ENCODE measurements at places on chromosomes 11 and 22.

- peak; percentile 56 for DNase-seq
Observed at GRCh38 chr11:72179804-72180396, 12.0 kb upstream of the FOLR1 start.

- DNase-seq, result no peak
Observed at GRCh38 chr22:46380069-46380468, 44.6 kb downstream of the TRMU start.

DNA sequence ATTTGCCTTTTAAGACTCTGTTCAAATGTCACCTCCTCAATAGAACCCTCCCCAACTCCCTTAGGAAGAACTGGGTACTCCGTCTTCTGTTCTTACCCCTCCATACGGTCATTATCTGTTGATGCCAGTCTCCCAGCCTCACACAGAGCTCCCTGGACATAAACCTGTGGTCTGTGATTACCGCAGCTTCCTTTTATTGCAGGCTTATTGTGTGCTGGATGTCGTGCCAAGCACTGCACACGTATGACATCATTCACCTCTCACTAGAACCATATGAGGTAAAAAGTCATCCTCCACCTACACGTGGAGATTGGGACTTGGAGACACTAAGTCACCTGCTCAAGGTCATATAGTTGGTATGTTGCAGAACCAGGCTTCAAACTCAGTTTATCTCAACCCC, 15.3 kb downstream of the PTPN5 start:
- no peak for DNase-seq

DNA sequence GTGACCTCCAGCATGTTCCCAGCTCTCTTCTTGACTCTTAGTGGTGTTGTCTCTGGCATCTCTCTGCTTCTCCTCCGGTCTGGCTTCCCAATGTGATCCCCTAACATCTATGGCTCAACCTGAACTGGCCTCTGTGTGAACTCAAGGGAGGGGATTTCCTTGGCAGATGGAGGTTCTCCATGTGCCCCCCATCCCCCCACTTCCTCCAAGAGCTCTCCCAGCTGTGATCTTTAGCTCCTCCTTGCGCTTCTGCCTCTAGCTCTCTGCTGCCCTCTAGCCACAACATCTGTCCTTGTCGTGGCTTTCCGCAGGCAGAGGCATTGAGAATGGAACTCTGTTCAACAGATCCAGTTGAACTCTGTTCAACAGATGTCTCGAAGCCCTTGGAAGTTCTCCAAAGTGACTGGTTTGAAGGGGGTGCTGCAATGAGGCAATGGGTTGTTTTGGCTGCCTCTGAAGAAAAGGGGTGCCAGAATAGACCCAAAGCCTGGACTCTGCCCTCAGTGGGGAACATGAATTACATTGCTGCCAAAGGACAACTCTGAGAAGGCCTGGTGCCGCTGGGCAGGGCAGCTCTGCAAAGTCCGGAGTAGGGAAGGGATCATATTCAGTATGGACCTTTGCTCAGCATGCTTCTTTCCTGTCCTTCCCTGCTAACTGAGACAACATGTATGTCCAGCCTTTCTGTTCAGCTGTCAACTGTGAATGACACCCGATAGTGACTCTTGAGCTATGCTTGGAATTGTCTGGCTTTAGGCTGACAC, 61.9 kb downstream of the ADM start:
- peak; percentile 91 for DNase-seq

DNA sequence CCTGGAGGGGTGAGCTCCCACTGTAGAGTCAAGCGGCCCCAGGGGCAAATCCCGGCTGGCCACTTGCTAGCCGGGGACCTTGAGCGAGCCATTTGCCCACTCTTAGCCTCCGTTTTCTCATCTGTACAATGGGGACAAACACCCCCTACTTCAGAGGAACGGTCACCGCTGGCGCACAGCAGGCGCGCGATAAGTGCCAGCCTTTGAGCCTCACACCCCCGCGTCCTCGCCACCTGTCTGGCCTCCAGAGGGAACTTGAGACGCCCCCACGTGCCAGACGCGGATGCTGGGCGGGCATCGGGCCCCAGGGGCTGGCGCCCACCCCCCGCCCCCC, 72.6 kb upstream of the TCF20 start:
- DNase-seq, result no peak

GRCh38 chr11:17786824-17787525, 52.4 kb downstream of the KCNC1 start:
- peak; percentile 94 for DNase-seq

GRCh38 chr11:490186-490929, 16.7 kb downstream of the RNH1 start:
- no peak for DNase-seq

DNA sequence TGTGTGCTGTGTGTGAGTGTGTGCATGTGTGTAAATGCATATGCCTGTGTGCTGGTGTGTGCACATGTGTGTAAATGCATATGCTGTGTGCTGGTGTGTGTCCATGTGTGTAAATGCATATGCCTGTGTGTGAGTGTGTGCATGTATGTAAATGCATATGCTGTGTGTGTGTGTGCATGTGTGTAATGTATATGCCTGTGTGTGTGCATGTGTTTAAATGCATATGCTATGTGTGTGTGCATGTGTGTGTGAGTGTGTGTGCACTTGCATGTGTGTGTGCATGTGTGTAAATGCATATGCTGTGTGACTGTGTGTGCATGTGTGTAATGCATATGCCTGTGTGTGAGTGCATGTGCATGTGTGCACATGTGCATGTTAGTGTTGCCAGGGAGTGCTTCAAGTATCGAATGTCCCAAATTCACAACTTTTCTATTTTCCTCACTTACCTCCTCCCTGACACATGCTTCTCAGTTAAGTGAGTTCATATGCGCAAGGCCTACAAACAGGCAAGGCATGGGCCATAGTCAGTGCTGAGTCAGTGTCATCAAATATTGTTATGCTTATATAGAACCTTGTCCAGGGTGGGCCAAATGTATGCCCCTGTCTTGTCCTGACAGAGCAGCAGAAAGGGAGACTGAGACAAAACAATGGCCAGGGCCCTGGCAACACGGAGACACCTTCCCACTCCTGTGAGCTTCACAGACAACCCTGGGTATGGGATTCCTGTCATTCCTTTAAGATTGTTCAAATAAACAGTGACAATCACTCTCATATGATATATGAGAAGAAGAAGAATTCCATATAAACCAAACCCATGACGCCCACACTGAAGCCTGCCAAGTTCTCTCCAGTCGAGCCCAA, 38.6 kb downstream of the GGTLC2 start:
- peak; percentile 14 for DNase-seq

GRCh38 chr11:77377734-77378133, 76.2 kb upstream of the GDPD4 start:
- peak; percentile 67 for DNase-seq

GRCh38 chr11:115990004-115990447, 485.8 kb upstream of the CADM1 start:
- no peak for DNase-seq

DNA sequence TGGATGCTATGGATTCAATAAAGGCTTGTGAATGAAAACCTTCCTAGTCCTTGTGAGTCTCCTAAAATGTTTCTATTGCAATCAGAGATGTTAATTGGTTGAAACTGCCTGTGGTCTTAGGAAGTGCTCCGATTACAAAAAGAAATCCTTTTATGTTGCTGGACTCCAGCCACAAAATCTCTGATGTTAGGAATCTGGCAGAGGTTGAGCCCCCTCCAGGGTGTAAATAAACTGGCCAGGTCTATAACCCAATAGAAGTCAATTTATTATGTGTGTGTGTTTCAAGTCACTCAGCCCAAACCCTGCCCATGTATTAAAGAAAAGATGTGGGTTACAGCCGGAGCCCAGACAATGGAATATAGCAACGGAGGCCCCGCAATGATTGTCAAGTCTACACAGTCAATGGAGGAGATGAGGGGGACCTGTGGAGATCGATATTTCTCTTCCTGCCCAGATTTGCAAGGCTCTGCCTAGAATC, 218.1 kb upstream of the SORL1-AS1 start:
- no peak for DNase-seq

DNA sequence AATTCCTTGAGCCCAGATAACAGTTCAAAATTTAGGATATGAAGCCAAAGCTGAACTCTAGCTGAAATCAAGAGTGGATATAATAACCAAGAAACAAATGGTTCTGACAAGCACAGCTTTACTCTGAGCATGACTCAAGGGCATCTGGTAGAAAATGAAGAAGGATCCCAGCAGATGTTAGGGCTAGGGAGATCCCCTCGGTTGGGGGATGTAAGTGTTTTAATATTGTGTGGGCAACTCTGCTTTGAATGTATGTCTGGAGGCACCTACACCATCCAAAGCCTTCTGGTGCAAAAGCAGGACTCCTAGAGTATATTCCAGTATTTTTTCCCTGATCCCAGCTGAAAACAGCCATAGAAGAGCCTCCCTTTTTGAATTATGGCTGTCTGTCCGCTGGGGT, 61.7 kb downstream of the FLI1 start:
- DNase-seq, result no peak

DNA sequence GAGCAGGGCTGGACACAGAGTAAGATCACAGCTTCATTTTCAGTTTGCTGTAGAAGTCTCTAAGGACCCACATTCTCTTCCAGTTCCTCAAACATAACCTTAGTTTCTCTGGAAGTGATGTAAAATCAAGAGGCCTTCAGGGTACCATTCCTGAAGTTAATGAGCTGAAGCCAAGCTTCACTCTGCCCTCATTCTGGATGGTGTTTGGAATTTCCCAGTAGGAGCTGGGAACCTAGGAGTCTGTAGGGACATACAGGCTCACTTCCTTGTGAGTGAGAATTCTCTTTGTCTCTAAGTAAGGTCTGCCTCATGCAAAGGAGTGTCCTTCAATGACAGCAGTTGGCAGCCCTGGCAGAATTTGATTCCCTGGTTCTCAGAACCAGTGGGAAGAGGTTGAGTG, 142.4 kb upstream of the NARS2 start:
- DNase-seq, result no peak

DNA sequence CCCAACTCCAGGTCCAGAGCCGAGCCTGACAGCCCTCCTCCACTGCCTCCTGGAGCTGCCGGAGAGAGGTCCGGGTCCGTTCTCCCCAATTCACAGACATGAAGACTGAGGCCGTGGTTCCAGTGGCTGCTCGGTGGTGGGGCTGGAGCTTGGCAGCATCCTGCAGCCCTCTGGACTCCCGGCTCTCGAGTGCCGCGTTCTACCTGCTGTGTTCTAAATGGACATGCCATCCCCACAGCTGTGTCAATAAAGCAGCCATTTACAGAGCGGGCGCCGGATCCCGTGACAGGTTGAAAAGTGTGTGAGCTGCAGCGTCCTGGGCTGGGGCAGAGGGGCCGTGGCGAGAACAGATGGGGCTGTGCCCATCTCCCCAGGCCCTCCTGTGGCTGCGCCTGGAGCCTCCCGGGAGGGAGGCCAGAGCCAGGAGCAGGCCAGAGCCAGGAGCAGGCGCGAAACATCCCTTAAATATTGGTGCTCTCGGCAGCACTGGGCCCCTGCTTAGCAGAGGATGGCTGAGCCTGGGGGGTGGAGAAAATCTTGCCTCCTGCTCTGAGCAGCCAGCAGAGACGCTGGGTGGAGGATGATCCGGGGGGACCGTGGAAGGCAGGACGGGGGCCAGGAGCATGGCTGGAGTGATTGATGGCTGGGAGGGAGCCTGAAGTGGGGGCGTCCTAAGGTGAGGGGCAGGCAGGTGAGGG, 46.2 kb downstream of the FLRT1 start:
- DNase-seq, result no peak

DNA sequence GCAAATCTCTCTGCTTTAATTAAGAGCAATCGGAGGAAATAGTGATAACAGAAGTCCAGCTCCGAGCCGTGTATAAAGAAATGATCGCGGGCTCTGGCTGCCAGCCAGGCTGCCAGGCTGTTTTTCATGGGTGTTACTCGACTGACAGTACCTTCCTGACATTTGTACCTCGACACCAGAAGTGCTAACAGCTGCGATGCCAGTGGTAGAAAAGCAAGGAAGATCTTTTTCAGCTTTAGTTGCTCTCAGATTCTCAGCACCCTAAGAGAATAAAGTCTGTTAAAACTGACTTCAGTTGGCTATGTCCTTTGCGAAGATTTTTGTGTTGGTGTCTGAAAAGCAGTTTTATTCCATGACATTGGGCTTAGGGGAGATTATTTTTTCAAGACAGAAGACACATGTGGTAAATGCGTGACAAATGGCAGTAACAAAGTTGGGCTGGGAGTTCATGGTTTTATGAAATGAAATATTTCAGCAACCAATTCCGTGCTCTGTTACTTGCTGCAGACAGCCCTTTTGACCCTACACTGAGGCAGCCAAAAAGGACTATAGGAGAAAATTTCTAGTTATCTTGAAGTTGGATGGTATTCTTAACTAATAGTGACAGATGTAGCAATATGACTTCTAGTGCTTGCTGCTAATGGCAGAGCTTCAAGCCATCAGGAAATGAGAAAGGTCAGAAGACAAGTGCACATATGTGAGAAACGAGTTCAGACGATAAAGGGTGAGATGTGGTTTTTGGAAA, 296.2 kb downstream of the CNTN5 start:
- DNase-seq, result no peak

DNA sequence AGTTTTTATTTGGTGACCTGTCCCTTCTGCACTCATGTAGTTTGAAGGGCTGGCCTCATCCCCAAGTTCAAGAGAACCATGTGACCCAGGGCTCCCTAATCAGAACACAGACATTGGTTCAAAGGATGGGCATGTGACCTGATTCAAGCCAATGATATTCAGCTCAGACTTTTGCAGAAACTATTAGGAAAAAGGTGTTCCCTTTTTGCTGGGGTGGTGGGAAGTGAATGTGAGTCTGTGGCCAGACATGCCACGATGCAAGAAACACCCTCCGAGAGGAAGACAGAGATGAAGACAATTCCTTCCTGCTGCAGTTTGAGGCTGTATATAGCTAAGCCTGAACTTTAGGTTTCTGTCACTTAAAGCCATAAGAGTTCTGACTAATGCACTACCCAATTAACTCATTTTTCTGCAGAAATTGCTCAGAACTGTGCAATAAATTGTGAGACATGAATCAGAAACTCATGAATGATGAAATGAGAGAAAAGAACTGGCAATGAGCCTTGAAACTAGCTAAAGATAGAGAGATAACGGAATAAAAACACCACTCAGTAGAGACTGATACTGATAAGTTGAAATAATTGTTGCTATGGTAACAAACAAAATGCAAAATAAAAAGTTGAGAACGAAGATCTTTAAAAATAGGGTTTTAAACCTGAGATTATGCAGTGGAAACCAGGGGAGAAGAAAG, 9.2 kb upstream of the MAPK1 start:
- DNase-seq, result peak; percentile 48

DNA sequence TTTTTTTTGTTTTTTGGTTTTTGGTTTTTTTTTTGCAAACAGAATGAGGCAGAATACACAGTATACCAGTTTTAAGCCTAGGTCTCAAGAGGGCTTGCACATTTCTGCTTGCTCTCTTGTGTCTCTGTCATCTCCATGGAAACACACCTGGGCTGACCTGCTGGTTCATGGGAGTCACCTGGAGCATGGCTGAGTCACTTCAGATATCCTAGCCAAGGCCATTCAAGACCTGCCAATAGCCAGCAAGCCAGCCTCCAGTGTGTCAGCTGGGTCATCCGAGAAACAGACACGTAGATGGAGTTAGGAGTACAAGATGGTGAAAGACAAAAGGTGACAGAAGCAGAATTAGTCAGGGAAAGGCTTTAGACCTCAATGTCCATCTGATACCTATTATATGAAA, 124.2 kb upstream of the SEZ6L start:
- no peak for DNase-seq

GRCh38 chr11:108873310-108873709, 208.4 kb downstream of the DDX10 start:
- DNase-seq, result peak; percentile 60

- peak; percentile 26 for DNase-seq
Observed at GRCh38 chr11:106456647-106457046, 379.2 kb downstream of the AASDHPPT start.

- no peak for DNase-seq
Observed at GRCh38 chr11:99199341-99199740, 178.6 kb downstream of the CNTN5 start.
